ENCODE measurements at places on chromosomes 11 and 22. TPM values are rescaled to one million over a fixed set of nuclear protein-coding genes. Genes with fewer than 3 reads are reported as not detected.
A peak's percentile ranks its signal among the peaks of the same experiment; 100 is the strongest.

OOSP2 gene
- total RNA-seq = not detected

TANGO2 gene
- 15.0 TPM for total RNA-seq

SLC29A2 gene
- total RNA-seq = 31.1 TPM

DNA sequence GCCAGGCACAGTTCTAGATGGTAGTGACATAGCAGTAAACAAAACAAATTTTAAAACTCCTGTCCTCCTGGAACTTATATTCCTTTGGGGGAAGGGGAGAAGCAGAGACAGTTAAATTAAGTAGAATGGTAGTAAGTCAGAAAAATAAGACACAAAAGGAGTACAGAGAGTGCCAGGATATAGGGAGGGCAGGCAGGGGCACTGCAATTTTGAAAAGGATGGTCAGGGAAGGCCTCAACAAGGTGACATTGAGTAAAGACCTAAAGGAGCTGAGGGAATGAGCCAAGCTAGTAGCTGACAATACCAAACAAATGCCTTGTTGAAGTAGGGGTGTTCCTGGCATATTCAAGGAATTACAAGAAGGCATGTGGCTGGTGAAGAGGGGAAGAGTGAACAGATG, 10.2 kb downstream of the NUP160 start:
- H3K4me3 ChIP-seq = no peak overlapping the region
- peaks cover 89% of the 10 kb centered on the region for H3K36me3 ChIP-seq
- H3K27me3 ChIP-seq = no peaks in the 10 kb centered on the region
- no peaks in the 10 kb centered on the region for H3K4me1 ChIP-seq
- DNase-seq = no peak

DNA sequence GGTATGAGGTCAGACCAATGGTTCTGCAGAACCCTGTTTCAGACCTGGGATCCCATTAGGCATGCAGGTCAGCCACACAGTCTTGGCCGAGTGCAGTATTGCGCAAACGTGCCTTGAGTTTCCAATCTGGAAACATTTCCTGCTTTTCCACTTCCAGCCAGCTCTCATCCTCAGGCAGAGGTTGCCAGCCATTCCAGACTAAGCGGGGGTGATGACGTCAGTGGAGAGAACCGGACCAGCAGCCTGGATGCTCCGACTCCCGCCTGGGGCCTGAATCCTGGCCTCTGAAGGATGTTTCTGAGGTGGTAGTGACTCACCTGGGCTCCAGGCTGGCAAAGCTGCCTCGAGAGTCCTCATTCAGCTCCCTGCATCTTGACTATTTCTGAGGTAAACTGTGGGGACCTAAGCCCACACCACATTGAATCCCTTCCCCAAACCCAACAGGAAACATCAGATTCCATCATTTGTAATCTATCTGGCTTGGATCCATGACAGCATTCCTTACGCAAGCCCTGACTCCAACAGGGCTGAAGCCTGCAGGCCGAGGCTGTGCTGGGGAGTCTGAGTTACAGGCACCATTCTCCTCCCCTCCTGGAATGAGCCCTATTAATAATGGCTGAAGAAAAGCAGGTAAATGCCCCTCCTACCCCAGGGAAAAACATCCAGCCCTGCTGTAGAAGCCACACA, 83.0 kb downstream of the ABTB2 start:
- H3K4me1 ChIP-seq = no peaks in the 10 kb centered on the region
- H3K36me3 ChIP-seq = no peaks in the 10 kb centered on the region
- DNase-seq = no peak
- no peak overlapping the region for H3K4me3 ChIP-seq
- H3K27me3 ChIP-seq = no peaks in the 10 kb centered on the region

DNA sequence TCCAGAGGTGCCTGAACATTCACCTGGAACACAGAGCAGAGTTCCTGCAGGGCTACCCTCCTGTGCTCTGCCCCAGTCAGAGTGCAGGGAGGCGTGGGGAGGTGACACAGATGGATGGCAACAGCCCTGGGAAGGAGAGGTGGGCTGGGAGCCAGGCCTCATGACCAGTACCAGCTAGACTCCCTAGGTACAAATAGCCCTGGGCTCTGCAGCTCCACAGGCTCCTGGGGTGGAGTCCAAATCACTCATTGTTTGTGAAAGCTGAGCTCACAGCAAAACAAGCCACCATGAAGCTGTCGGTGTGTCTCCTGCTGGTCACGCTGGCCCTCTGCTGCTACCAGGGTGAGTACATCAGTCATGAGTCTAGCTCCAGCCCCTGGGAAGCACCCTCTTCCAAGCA, at the start of gene SCGB1D2:
SCGB1D2 (plus strand) TSS at position 219 of the 400 bp plus-strand sequence; CDS start at position 288, 69 bp downstream.
- no peaks in the 10 kb centered on the region for H3K36me3 ChIP-seq
- no peak within 1 kb of the TSS for H3K4me3 ChIP-seq
- H3K4me1 ChIP-seq = no peaks in the 10 kb centered on the region
- H3K27me3 ChIP-seq = no peaks in the 10 kb centered on the region
- DNase-seq = peak; percentile 17

GRCh38 chr11:130467116-130467900, 18.9 kb downstream of the ADAMTS15 start:
- no peak overlapping the region for H3K4me3 ChIP-seq
- no peak overlapping the region for H3K27ac ChIP-seq
- H3K27me3 ChIP-seq = no peaks in the 10 kb centered on the region

DNA sequence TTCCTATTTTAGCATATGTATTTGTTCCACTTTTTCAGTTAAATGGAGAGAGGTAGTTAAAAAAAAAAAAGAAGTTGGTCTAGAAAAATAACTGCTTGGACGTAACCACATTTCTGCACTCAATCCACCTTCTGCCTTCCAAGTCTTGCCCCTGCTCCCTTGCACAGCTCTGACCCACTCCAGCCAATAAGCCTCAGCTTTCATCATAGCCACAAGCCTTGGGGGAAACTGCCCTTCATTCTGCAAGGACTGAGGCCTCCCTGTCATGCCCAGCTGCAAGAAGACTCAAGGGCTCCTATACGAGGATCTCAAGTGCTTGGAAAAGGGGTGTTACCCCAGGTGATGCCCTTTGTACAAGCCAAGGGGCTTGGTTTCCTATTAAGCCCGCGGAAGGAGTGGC, 36.0 kb upstream of the OAF start:
- no peaks in the 10 kb centered on the region for H3K36me3 ChIP-seq
- H3K4me3 ChIP-seq = no peak overlapping the region
- DNase-seq = no peak
- peaks cover 49% of the 10 kb centered on the region for H3K27me3 ChIP-seq
- no peak overlapping the region for H3K27ac ChIP-seq
- H3K4me1 ChIP-seq = peaks cover under 1% of the 10 kb centered on the region

DNA sequence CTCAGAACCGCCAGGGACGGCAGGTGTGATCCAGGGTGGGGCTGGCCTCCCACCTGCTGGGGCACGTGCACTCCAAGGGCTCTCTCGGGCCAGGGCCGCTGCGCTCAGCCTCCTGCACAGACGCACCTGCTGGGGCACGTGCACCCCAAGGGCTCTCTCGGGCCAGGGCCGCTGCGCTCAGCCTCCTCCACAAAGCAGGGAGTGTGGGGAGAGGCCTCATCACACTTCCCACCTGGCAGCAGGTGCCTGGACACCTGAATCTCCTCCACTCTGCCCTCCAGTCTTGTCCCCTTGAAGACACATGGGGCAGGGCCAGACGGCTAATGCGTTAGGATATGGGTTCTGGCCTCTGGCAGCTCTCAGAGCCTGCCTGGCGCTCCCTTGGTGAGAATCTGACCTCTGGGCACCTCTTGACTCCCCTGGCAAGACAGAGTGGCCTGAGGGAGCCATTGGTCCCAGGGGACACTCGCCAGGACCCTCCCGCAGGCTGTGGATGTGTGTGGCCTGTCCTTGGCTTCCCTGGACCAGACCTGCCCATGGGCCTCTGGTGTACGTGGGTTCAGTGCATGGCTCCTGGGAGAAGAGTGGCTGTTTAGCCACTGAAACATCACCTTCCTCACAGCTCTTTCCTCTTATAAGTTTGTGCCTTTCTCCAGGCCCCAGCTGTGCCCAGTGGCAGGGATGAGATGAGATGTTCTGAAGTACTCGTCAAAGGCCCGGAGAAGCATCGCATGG, 73.5 kb downstream of the BRD1 start:
- H3K4me1 ChIP-seq = no peaks in the 10 kb centered on the region
- no peak overlapping the region for H3K4me3 ChIP-seq
- DNase-seq = no peak

Measured in GM23338 (cell line).